Stimulated activated CD4-positive, alpha-beta T cell treated with anti-CD3 and anti-CD28 coated beads, Interleukin-4, amount 100 ng/mL, for 4 hours (primary cell): ENCODE measurements at places on chromosomes 5 and 9.

GRCh38 chr5:65811885-65812284 is 89.9 kb downstream of the NLN start:
- no peak for DNase-seq

DNA sequence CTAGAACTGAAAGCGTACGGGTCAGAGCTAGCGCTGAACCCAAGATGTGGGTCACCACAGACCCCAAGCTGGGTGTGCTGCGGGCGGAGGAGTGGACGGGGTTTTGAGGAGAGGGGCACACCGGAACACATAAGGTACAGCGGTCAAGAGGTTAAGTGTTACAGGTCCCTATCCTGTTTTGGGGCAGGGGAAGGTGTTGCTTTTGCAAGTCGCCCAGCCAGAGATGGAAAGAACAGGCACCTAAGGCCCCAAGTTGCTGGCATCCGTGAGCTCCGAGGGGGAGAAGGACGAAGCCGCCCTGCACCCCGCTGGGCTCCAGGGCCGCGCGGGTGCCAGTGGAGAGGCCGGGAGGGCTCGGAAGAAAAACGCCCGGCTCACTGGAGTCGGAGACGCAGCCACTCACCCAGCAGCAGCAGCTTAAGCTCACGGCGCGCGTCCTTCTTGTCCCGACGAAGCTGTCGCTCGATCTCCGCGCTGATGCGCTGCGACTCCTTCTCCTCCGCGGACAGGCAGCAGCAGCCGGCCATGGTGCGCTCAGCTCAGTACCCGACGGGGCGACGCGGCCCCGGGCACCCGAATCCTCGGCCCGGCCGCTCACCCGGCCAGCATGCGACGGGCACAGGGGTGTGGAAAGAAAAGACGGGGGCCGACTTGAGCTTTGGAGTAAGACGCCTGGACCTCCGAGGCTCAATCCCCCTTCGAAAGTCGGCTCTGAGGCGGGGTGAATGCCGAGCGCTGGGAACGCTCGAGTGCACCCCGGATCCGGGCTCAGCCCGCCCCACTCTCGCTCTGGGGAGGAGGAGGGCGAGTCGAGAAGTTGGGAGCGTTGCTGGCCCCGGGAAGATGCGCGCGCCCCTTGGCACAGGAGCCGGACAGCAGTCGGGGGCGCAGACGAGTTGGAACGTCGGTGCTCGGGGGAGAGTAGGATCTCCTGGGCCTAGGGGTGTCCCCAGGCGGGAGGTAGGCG is 572 bp downstream of the GNA14 start:
- DNase-seq = no peak

GRCh38 chr5:111782216-111782615 is 25.2 kb upstream of the NREP start:
- no peak for DNase-seq

- DNase-seq = no peak
These were observed 6.4 kb downstream of the LTC4S start for GRCh38 chr5:179800071-179800695.

- no peak for DNase-seq
These were observed 157.3 kb downstream of the C5orf15 start for GRCh38 chr5:133811168-133811567.

DNA sequence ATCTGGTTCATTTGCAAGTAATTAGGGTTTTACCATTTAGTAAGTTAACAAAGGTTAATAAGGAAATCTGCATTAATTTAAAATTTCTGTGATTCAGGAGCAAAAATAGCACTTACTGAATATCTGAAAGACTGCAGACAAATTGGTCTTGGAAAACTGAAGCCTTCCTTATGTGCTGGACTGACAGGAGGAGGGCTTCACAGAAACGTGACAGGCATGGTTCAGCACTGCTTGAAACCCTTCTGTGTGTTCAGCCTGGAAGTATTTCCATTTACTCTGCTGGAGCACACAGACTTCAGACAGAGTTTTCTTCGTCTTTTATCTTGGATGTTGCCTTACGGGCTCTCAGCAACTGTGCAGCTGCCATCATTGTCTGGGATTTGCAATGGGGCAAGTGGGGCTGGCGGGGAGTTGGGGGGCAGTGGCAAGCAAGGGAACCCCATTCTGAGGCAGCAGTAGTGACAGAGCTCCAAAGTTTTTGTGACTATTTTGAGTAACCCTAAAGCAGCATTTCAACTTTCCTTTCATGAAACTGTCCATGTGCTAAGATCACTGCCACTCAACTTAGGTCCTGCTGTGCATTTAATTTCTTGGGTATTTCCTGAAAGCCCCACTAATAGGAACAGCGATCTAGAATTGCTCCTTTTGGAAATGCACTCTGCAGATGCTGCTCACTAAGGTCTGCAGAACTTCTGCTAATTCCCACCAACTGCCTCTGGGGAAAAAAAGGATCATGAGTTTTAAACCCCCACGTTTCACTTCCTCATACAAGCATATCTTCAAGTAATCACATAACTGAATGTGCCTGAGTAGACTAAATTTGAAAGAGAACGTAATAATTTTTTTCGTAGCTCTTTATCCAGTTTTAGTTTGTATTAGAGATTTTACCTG is 56.6 kb downstream of the KCNN2 start:
- no peak for DNase-seq

- DNase-seq = no peak
These were observed 115.7 kb downstream of the PAPPA start for GRCh38 chr9:116269250-116269649.
